ENCODE measurements at places on chromosomes 1 and 21.

DNA sequence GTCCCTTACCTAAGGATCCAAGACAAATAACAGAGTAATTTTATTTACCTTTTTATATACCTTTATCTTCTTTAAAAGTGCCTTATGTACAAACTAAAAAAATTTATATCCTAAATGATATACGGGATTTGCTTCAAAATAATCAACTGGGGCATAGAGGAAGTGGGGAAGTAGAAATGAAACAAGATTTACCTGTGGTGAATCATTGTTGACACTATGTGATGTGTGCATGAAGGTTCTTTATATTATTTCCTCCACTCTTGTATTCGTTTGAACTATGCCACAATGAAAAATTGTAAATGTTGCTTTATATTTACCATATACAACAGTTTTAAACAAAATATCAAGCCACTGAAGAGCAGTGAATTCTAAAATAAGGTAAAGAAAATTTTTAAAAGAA is 13.0 kb downstream of the RGS7 start:
- DNase-seq: no peak

- DNase-seq: no peak
Observed at GRCh38 chr1:152753586-152753985, 4.2 kb upstream of the KPRP start.

DNA sequence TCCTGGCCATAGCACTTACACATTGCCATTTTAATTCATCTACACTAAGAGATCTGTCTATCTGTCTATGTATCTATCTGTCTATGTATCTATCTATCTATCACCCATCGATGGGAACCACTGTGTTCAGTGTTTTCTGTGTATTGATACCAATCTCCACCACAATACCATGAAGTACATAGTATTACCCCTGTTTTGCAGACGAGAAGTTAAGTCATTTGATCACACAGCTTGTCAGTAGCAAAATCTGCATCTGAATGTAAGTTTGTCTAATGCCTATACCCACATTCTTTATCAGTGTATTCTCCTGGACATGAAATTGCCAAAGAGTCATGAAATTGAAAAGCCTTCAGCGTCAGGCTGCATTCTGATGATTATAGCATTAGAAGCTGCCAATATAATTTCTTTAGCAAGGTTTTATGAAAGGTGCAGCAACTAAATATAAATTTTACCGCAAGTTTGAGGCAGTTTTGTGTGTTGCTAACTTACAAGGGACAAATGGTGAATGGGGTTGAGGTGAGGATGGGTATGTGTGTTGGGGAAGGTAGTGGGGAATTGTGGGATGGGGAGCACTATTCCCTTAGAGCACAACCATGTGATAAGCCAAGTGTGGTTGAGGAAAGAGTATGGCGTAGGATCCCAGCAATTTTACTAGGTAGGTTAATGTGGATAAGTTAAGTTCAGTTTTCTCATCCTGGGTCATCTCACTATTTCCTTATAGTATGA is 24.2 kb downstream of the SLAMF1 start:
- no peak for DNase-seq

- DNase-seq: no peak
Observed at GRCh38 chr21:35548904-35549615, 500.0 kb upstream of the RUNX1 start.

- no peak for DNase-seq
Observed at GRCh38 chr1:215001419-215002021, 81.0 kb upstream of the KCNK2 start.

DNA sequence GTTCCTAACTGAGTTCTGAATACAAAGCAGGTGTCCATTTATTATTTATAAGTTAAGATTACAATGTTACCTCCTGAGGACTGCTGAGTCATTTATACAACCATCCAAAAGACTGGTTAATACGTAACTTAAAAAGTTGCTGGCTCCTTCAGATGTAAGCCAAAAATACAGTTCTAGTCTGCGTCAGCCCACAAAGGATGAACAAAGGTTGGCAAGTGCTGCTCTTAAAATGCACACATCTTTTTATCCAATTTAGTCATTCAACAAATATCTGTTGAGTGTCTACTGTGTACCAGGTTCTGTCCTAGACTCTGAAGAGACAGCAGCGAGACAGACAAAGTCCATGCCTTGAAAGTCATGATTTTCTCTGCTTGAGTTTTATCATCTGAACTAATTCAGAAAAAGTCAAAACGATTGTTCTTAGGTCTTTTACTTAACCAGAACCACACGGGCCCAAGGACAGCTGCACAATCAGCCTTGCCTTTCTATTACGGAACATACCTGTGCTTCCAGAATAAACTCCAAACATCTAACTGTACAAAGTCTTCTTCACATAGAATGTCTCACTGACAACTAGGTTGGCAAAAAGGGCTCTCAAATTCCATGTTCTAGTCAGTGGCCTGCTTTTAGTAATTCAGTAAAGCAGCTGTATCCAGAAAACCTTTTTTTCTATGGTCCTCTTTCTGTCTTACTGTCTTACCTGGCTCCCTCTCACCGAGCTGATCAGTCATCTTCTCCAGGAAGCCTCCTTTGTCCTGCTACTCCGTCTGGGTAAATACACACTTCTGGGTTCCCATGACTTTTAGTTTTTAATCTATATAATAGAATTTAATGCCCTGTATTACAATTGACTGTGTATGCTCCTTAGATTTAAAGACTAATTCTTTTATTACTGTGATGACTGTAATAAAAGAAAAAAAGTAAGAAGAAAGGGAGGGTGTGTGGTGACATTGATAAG is 15.5 kb upstream of the CNN3 start:
- no peak for DNase-seq

GRCh38 chr1:53390261-53390660 is 62.4 kb upstream of the LRP8 start:
- no peak for DNase-seq

Measured in HTR-8/SVneo (cell line).